Hepatocyte (in vitro differentiated cells): ENCODE measurements at places on chromosomes 13 and 19. TPM values are rescaled to one million over a fixed set of nuclear protein-coding genes. Genes with fewer than 3 reads are reported as not detected.

Gene SYT5
- 0.86 and 0.98 TPM in 2 replicates for polyA plus RNA-seq

DNA sequence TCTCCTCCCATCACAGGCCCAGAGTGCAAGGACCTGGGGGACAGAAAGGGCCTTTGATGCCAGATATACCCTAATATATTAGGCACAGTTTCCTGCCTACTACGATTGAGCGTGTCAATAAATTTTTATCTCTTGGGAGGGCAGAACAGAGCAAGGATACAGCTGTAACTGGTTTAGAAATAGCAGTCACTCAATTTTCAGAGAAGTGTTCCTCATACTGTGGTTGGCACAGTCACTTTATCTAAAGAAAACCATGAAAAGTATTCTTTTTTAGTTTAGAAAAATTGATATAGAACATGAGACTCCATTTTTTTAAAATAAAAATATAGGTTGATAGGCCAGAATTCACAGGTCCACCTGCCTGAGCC is 460 bp upstream of the ZNF155 start:
- DNase-seq: no peak
- peak overlapping the region; percentile 47 for H3K4me3 ChIP-seq
- H3K27ac ChIP-seq: no peak overlapping the region
- no peaks in the 10 kb centered on the region for H3K4me1 ChIP-seq
- H3K27me3 ChIP-seq: no peaks in the 10 kb centered on the region

GRCh38 chr19:13417054-13417453 is 89.2 kb downstream of the CACNA1A start:
- H3K4me3 ChIP-seq: no peak overlapping the region
- no peaks in the 10 kb centered on the region for H3K36me3 ChIP-seq
- DNase-seq: no peak
- H3K27me3 ChIP-seq: no peaks in the 10 kb centered on the region
- H3K27ac ChIP-seq: no peak overlapping the region
- H3K4me1 ChIP-seq: no peaks in the 10 kb centered on the region

DNA sequence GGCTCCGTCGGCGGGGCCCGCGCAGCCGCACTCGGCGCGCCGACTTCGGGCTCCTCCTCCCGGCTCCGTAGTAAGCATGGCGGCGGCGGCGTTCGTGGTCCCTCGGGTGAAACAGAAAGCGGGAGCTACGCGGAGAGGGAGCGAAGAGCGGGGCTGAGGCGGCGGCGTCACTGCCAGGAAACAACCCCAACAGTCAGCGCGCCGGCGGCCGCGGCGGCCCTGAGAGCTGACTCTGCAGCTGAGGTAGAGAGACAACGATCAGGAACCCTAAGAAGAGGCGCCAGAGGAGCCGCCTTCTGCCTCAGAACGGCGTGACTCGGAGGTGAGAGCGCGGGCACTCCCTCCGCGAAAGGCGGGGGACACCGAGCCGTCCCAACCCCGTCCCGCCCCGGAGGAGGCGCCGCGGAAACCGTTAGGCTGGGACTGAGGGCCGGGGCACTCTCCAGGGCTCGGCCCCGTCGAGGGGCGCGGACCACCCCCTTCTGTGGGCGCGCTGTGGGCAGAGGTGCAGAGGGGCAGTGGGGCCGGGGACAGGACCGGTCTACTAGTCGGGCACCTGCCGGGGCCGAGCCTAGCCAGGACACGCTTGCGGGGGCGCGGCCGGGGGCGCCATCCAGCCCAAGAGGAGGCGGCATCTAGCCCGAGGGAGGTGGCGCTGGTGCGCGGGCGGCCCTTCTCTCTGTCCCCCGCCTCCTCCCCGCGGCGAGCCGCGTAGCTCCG is at the start of gene FNDC3A:
Gene FNDC3A (plus strand): TSS at position 57 of the 720 bp plus-strand sequence. CDS start 30,279 bp downstream, outside the sequence.
- peak within 1 kb of the TSS; percentile 100 for H3K27ac ChIP-seq
- no peaks in the 10 kb centered on the region for H3K27me3 ChIP-seq
- H3K4me1 ChIP-seq: peaks cover 18% of the 10 kb centered on the region
- DNase-seq: peak; percentile 91
- peak within 1 kb of the TSS; percentile 64 for H3K4me3 ChIP-seq
- no peaks in the 10 kb centered on the region for H3K36me3 ChIP-seq

- no peak overlapping the region for H3K27ac ChIP-seq
- H3K27me3 ChIP-seq: no peaks in the 10 kb centered on the region
- H3K36me3 ChIP-seq: no peaks in the 10 kb centered on the region
- no peak overlapping the region for H3K4me3 ChIP-seq
- no peak for DNase-seq
- H3K4me1 ChIP-seq: no peaks in the 10 kb centered on the region
Observed at GRCh38 chr13:111253365-111253872, 67.0 kb upstream of the TEX29 start.

- no peak overlapping the region for H3K4me3 ChIP-seq
- H3K36me3 ChIP-seq: no peaks in the 10 kb centered on the region
- H3K27me3 ChIP-seq: peaks cover 21% of the 10 kb centered on the region
- peaks cover 9% of the 10 kb centered on the region for H3K4me1 ChIP-seq
- DNase-seq: no peak
Observed at GRCh38 chr19:30446850-30447552, 74.8 kb downstream of the ZNF536 start.
